ENCODE measurements at places on chromosomes 7 and 10.

DNA sequence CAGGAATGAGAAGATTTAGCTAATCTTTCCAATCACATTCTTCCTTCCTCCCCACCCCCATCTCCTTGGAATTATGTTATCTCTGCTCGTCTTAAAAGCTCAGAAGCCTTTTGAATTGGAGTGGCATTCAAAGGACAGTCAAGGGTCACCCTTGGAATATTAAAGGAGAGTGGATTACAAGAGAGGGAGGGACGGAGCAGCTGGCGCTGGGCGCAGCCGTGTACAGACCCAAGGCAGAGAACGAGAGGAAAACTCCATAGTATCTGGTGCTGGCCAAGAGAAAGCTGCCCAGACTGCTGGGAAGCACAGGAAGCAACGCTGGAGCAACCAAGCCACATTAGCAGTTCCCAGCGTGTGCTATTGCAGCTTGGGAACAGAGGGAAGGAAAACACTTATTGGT is 95.7 kb downstream of the POU6F2 start:
- DNase-seq: peak; percentile 95

GRCh38 chr7:36894190-36894589 is 169.9 kb upstream of the AOAH start:
- no peak for DNase-seq

- DNase-seq: no peak
These were observed 5.8 kb downstream of the UNCX start for GRCh38 chr7:1238450-1238882.

DNA sequence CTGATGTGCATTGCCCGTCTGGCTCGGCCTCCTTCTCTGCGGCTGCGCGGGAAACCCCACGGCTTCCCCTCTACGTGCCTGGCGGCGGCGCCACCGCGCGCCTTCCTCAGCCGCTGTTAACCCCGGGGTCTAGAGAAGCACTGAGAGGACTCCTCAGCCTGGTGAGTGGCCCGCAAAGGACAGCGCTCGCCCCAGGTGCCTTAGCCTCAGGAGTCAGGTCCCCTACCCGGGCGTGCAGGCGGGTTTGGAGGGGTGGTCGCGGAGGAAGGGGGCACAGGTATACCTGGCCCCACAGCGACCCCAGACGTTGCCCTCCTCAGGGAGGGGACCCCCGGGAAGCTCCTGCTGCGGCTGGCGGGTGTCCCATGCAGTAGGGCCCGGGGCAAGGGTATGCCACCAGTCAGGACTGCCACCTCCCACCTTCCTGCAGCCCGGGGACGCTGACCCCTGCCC is 51.0 kb downstream of the ARL5B start:
- DNase-seq: no peak

DNA sequence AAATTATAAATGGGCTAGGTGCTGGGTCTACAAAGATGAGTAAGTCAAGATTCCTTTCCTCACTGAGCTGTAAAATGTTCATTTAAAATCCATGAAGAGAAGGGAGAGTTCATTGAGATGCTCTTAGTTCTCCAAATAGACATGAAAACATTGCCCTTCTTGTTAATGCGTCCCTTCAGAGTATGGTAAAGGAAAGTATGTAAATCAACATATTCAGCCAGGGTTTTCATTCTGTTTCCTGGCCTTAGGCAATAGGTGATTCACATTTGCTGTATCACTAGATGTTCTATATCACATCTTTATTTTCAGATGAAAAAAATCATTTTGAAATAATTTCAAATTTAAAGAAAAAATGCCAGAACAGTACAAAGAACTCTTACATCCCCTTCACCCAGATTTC is 5.4 kb downstream of the ANKIB1 start:
- no peak for DNase-seq

DNA sequence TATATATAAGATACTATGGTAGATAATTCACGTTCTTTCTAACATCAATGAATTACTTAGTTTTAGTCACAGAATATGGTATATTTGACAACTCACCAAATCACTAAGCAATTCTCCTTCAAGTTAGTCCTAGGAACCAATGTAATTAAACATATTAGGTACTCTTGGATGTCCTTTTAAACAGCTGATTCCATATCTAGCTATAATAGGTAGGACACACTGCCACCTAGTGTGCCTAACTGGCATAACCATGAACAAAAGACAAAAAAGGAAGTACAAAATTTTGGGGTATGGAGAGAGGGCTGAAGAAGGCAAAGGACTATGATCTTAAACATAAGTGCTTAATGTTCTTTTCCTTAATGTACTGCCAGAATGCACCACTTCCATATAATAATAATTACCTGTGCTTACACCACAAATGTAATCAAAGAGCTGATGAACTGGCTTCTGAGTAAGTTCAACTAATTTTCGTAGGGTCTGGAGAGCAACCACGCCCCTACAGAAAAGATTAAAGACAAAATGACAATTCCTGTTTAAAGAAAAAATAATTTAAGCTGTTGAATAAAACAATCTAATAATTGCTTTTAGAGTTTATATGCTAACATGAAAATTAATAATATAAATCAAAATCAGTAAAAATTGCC is 28.7 kb downstream of the PNPLA8 start:
- peak; percentile 13 for DNase-seq

- no peak for DNase-seq
These were observed 5.5 kb upstream of the MNX1 start for GRCh38 chr7:157016024-157016351.

- DNase-seq: no peak
These were observed 103.8 kb downstream of the UNCX start for GRCh38 chr7:1336509-1336908.

- DNase-seq: no peak
These were observed 733 bp upstream of the ARL5B start for GRCh38 chr10:18658271-18659124.

DNA sequence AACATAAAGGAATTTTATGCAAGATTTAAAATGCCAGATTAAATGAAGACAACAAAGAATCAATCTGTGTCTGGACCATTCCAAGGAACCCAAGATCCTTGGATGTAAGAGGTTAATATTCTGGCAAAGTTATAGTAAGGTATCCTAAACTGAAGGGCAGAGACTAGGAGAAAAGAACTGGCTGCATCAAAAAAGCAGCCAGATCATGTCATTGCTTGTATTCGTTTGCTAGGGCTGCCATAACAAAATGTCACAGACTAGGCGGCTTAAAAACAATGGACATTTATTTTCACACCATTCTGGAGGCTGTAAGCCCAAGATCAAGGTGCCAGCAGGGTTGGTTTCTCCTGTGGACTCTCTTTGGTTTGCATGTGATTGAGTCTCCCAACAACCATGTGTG is 99.7 kb downstream of the ADCYAP1R1 start:
- DNase-seq: no peak

GRCh38 chr7:121479466-121479865 is 83.4 kb upstream of the FAM3C start:
- DNase-seq: no peak

DNA sequence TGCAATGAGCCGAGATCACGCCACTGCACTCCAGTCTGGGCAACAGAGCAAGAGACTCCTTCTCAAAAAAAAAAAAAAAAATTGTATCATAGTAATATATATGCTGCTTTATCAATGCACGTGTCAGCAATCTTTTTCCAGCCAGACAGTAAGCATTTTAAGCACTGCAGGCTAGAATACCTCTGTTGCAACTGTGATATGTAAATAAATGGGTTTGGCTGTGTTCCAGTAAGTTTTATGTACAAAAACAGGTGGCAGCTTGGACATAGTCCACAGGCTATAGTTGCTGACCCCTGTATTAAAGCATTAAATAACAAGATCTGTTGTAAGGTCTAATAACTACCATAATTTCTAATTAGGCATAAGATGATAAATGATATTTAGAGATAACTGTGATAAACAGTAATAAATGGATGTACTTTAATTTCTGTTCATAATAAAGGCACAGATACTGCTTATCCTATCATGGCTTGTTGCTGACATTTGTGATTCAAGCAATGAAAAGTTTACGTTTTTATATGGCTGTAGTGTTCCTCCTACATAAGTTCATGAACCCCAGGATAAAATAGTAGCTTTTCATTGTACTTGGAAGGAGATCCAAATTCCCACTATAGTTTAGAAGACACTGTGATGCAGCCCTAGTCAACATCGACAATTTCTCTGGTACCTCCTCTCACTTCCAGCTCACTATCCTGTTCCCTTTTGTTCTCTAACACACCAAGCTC is 161.4 kb downstream of the ELMO1 start:
- no peak for DNase-seq

DNA sequence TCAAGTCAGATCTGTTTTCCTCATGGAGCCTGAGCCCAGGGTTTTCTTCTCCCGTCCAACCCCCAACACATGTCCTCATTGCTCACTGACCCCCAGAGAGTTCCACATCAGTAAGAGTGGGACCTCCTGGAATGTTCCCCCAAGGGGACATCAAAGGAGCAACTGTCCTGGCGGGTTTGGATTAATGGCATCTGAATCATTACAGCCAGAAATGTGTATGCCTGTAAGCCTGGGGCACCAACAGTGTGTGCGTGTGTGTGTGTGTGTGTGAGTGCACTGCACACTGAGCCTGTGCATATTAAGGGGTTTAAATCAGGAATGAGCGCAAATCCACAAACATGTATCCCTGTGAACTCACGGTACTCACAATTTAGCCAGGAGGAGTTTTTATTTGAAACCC is 222.3 kb downstream of the PLXNA4 start:
- no peak for DNase-seq

DNA sequence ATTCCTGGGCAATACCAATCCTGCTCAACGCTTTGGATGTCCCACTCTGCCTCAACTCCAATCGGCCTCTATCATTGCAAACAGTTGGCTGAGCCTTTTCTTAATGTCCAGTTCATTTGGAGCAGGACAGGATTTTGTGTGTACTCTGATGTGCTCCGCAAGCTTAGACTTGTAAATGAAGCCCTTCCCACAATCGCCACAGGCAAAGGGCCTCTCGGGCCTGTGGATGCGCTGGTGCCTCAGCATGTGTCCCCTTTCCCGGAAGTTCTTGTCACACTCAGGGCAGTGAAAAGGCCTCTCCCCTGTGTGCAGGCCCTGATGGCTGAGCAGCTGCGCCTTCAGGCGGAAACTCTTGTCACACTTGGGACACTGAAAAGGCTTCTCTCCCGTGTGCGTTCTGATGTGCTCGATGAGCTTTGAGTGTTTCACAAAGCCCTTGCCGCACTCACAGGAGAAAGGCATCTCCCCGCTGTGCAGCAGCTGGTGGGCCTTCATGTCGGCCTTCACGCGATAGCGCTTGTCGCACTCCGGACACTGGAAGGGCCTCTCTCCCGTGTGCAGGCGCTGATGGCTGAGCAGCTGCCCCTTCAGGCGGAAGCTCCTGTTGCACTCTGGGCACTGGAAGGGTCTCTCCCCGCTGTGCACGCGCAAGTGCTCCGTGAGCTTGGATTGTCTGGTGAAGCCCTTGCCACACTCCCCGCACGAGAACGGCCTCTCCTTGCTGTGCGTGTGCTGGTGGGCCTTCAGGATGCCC is 20.0 kb downstream of the ZNF786 start:
- no peak for DNase-seq

DNA sequence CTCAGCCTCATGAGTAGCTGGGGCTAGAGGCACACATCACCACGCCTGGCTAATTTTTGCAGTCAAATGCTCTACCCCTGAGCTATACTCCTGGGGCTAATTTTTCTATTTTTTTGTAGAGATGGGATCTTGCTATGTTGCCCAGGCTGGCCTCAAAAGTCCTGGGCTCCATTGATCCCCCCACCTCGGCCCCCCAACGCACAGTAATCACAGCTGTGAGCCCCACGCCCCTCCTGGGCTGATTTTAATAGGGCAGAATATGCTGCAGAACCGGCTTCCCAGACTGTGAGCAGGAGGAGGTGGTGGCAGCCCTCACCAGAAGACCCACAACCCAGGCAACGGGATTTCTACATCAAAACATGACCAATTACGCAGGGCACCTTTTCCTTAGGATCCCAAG is 15.2 kb downstream of the BRAT1 start:
- DNase-seq: no peak

DNA sequence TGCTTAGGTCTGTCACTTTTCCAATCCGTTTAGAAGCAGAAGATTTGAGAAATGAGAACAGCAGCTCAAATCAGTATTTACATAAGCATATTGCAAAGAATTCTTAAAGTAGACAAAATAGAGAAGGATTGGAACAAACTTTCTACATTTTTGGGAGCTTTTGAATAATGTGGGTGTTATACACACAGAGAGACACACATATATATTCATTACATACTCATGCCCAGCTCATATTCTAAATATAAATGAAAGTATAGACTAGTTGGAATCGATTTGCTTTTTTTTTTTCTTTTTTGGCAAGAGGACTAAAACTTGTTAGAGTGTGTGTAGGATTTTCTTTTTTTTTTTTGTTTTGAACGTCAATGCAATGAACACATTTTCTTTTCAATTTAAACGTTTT is 538.9 kb downstream of the AUTS2 start:
- DNase-seq: no peak

GRCh38 chr7:25091779-25092178 is 33.3 kb downstream of the CYCS start:
- DNase-seq: peak; percentile 95

DNA sequence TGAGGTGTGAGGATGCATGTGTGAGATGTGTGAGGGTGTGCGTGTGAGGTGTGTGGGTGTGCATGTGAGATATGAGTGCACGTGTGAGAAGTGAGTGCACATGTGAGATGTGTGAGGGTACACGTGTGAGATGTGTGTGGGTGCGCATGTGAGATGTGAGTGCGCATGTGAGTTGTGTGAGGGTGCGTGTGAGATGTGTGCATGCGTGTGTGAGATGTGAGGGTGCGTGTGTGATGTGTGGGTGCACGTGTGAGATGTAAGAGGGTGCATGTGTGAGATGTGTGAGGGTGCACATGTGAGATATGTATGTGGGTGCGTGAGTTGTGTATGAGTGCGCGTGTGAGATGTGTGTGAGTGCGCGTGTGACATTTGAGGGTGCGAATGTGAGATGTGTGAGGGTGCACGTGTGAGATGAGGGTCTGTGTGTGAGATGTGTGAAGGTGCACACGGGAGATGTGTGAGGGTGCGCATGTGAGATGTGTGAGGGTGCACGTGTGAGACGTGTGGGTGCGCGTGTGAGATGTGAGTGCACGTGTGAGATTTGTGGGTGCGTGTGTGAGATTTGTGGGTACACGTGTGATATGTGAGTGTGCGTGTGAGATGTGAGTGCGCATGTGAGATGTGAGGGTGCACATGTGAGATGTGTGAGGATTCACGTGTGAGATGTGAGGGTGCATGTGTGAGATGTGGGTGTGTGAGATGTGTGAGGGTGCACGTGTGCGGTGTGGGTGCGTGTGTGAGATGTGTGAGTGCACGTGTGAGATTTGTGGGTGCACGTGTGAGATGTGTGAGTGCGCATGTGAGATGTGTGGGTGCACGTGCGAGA is 30.5 kb downstream of the PPIF start:
- DNase-seq: no peak

DNA sequence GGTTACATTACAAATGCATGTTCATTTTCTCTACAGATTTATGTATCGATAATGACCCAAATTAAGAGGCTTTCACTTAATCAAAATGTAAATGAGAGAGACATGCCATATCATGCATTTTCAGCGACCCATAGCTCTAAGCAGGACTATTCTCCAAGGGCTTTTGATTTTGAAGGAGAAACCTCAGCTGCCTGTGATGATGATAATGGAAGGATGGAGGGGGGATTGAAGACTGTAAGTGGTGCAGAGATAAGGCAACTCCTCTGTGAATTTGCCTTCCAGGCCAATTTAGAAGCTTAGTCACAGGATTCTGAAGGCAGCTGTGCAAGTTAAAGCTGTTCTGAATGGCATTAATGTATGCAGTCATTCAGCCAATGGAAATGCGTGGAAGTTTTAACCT is 8.3 kb downstream of the VSTM2A start:
- no peak for DNase-seq

- DNase-seq: no peak
These were observed 31.5 kb downstream of the CLIP2 start for GRCh38 chr7:74320645-74321221.

- DNase-seq: no peak
These were observed 15.8 kb downstream of the MET start for GRCh38 chr7:116687801-116688201.

GRCh38 chr10:6386346-6386745 is 183.6 kb downstream of the PFKFB3 start:
- no peak for DNase-seq
